Spinal cord (tissue), 10 donors: ENCODE measurements at places on chromosomes 7 and 10.

GRCh38 chr10:91614225-91614624 lies 18.6 kb downstream of the PPP1R3C start:
- DNase-seq, result no peak

DNA sequence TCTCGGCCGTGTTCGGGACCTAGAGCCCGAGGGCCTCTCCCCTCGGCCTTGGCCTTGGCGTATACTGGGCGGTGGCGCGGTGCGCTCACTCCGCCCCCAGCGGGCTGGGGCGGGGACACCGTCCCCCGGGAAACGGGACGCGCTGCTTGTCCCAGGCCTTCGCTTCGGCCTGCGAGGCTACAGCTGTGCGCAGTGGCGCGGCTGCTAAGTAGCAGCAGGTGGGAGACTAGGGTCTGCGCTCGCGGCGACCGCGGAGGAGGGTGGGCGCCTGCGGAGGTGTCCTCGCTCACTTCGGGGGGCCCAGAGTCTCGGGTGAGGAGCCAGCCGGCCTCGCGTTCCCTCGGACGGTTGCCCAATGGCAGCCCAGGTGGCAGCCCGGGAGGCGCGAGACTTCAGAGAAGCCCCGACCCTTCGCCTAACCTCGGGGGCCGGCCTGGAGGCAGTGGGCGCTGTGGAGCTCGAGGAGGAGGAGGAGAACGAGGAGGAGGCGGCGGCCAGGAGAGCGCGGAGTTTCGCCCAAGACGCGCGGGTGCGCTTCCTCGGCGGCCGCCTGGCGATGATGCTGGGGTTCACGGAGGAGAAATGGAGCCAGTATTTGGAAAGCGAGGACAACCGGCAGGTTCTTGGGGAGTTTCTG lies at the start of gene DNAH11:
Gene DNAH11, plus strand, starts transcription at position 149 of the 637 bp plus-strand sequence. Its CDS starts 207 bp downstream, at position 356.
- DNase-seq, result no peak

GRCh38 chr7:1659696-1660095 lies 10.4 kb upstream of the ELFN1 start:
- no peak for DNase-seq

DNA sequence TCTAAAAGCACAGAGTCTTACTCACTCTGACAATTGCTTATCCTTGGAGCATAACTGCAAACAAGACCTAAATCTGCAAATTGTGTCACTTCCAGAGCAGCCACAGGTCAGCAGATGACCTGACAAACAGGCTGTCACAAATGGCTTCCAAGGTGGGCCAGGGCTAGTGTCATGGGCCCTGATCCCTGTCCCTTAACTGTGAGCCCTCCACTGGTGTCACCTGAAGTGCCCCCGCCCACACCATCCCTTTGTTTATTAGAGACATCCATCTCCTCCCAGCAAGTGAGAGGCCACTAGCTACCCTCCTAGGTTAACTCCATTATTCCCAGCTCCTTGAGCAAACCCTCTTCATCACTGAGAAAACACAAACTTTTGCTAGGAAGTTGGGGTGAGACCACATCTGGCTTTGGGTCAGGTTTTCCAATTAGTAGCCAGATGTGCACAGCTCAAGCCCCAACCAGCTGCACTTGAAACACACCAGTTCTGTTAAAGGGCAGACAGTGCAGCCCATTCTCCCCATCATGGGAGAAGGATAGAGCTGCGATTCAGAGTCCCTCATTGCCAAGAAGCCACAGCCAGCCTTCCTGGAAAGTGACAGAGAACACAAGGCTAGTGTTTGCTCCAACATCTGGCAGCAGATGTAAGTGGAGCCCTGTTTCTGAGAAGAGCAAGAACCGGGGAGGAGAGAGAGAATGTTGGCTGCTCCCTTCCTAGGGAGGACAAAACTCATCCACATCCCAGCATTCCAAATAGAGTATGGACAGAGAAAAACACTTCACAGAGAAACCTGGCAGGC lies 75.7 kb upstream of the NANOS1 start:
- peak; percentile 55 for DNase-seq

- no peak for DNase-seq
Measured at GRCh38 chr10:101565936-101566332, 22.1 kb downstream of the POLL start.

- peak; percentile 37 for DNase-seq
Measured at GRCh38 chr7:11969643-11970042, 137.6 kb upstream of the THSD7A start.

DNA sequence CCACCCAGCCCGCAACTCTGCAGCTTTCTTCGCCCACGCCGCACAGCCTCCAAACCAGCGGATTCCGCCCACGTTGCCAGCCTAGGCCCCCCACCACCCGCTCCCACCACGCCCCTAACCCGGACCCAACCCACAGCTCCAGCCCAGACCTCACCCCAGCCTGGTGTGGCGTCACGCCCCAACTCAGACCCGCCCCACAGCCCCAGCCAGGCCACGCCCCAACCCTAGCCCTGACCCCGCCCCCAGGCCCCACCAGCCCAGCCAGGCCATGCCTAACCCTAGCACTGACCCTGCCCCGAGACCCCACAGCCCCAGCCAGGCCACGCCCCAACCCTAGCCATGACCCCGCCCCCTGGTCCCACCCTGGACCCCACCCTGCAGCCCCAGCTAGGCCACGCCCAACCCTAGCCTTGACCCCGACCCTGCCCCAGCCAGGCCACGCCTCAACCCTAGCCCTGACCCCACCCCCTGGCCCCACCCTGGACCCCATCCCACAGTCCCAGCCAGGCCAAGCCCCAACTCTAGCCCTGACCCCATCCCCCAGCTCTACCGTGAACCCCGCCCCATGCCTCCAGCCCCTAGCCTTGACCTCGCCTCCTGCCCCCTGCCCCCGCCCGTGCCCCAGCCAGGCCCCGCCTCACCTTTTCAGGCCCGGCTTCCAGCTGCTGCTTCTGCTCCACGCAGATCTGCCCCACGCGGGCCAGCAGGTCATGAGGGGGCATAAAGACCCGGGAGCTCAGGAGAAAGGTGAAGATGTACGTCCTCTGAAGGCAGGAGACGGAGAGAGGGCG lies 64.0 kb downstream of the RASGEF1A start:
- no peak for DNase-seq

DNA sequence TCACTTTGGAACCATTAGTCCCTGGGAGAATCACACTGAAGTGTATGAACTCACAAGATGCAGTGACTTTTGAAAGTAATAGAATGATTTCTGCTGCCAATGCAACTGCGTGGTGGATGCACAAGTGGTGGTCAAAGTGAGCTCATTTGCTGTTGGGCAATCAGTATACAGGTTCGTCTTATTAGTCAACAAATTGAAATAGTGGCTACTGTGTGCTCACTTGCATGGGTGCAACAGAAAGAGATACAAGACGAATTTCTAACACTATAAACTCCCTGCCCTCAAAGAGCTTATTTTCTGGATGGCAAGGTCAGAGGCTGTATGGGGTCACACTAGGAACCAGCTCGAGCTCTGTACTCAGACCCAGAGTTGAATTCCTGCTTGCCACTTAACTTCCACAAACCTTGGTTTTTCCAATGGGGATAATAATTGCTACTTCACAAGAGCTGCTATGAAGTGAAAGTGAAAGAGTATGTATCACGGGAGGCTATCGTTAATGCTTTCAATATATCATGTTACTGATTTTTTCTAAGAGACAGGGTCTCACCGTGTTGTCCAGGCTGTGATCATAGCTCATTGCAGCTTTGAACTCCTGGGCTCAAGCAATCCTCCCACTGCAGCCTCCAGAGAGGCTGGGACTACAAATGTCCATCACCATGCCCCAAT lies 8.3 kb upstream of the BCL7B start:
- no peak for DNase-seq
